ENCODE measurements at places on chromosomes 5 and 9.

DNA sequence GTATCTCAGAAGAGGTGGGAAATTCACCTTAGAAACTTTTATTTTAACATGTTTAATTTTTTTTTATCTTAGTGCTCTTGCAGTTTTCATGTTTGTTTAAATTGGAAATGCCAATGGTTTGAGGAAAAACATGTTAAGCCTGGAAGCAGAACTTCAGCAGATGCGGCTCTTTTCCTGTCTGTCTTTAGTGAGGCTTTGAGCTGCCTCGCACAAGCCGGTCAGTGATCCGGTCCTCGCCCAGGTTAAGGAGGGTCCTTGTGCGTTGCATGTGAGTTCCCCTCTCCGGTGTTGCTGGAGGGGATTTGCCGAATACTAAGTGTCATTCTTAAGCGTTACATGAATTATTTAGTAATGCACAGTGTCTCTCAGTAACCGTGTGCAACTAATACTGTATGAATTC, 9.4 kb upstream of the PLEKHG4B start:
- no peak for DNase-seq

DNA sequence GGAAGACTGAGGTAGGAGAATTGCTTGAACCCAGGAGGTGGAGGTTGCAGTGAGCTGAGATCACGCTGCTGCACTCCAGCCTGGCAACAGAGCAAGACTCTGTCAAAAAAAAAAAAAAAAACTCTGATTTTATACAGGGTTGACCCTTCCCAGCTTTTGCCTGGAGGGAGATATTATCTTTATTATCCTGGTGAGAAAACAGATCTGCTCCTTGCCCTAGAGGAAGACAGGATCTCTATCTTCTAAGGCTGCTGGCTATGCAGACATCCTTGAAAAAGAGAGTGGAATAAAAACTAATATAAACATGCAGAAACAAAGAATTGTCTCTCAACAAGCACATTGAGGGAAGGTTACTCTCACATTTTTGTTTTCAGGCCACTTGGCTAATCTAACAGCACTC, 1503.4 kb upstream of the WWC1 start:
- no peak for DNase-seq

DNA sequence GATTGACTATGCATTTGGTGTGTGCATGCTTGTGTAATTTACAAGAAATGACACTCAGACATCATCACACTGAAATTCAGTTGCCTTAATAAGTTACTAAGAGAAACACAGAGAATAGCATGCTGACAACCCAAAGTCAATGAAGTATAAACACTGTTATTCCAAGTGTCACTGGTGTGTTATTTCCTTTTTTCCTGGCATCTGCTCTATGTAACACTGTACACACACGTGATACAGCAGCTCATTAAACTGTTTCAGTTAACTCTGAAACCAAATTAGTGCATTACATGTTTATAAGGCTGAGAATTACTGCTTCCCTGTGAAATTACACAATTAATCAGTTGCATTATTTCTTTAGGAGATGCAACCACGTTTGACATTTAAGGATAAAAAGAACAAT, 252.7 kb downstream of the EFNA5 start:
- no peak for DNase-seq

DNA sequence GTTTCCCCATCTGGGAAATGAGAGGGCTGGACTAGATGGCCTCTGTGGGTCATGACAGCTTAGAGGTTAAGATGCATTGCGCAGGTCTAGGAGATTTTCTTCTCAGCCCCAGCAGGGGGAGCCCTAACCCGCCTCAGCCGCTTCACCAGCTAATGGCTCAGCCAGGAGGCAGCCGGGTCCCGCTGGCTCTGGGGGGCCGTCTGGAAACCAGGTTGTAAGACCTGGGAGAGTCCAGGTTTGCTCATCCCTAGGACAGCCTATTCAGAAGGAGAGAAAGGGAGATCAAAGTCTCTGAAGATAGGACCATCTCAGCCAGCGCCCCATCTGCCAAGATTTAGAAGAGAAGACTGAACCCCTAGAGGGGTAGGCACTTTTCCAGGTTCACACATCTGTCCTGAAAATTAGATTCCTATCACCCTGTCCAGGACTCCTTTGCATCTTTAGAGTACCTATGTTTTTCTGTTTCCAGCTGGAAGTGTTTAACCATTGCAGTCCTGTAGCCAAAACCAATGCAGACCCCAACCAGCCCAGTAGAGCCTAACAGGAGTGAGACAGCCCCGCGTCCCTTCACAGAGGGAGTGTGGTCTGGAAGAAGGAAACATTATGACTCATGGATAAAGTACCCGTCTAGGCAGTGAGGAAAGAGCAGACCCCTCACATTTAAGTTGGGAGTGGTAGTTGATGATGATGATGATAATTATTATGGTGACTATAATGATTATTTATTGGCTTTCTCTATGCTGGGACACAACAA, 27.5 kb downstream of the SPARC start:
- peak; percentile 64 for DNase-seq

DNA sequence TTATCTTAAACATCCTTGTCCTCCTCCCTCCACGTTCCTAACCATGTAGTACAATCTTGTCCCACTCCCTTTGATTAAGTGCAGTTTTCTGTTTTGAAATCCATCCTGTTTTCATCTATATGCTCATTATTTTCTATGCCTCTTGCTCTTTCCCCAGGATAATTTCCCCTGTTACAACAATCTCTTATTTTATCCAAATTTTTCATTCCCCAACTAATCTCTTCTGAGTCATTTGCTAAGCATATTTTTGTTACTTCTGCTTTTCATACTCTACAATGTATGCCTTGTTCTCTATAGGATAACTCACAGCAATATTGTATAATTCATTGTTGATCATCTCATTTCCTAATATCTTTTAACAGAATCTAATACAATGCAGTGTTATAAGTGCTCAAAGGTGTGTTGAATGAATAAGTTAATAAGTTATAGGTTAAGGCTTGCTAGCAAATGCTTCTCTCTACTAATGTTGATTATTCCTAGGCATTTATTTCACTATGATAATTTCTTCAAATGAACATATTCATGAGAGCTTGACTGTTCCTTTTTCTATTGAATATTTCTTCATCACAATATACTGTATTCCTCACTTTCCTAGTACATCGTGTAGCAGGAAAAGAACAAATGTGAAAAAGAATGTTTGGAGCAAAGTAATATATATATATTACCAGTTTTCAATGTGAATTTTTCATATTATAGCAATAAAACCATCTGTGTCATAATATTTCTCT, 1.5 kb downstream of the OMD start:
- no peak for DNase-seq

DNA sequence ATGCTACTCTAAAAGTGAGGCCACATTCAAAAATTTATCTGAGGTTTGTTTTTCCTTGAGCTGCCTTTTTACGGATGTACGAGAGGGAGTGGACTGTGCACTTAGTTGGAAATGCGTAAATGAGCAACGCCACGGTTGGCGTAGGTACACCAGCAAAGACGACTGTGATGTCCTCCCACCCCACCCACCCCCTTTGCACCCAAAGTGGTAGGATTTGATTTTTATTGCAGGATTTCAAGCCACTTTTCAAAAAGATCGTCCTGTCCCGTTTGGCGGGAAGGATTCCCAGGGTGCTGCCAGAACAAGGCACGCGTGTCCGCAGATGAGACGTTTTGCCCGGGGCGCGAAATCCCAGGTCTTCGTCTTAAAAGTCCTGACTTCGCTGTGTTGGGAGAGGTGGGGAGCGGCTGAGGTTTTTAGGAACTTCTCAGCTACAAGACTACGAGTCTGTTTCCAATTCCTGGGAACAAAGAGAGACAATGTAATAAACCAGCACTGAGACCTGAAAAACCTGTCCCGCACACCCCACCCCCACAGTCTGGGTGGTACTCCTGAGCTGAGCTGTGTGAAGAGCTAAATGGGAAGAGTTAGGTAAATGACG, 1.0 kb upstream of the TLE1 start:
- no peak for DNase-seq

DNA sequence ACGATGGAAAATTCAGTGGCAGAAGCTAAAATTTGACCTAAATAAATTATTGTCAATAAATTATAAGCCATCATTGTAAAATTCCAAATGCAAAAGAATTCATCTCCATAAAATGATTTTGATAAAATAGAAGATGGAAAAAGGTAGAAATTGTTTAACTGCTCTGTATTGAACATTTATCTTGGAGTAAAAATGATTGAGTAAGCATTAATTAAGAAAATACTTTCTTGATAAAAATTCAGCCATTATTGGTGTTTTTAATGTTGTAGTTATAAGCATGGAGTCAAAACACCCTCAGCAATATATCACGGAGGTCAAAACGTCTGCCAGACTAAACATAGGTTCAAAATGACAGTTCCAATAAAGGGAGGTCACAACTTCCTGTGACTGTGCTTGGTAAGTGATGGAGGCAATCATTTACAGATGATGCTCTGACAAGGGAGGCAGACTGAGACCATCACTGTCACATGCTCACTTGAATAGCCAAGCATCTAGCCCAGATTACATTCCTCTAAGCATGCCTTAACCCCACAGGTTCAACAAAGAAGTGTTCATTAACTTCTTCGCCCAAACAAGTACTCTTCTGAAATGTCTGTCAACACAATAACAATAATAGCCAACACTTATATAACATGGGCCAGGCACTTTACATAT, 69.5 kb downstream of the SH3TC2 start:
- no peak for DNase-seq

- no peak for DNase-seq
Measured at GRCh38 chr5:106876665-106877194, 794.0 kb downstream of the EFNA5 start.

DNA sequence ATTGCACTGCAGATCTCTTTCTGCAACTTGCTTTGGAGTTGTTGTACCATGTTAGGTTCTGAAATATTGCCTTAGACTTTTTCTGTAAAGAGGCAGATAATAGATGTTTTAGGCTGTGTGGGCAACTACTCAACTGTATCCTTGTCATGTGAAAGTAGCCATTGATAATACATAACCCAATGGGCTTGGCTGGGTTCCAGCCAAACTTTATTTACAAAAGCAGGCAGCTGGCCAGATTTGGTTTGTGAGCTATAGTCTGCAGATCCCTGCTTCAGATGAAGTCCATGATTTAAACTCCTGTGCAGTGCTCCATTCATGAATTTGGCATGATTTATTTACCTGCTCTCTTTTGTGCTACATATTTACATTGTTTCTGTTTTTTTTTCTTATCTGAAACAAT, 300.4 kb downstream of the IRX2 start:
- DNase-seq: no peak

DNA sequence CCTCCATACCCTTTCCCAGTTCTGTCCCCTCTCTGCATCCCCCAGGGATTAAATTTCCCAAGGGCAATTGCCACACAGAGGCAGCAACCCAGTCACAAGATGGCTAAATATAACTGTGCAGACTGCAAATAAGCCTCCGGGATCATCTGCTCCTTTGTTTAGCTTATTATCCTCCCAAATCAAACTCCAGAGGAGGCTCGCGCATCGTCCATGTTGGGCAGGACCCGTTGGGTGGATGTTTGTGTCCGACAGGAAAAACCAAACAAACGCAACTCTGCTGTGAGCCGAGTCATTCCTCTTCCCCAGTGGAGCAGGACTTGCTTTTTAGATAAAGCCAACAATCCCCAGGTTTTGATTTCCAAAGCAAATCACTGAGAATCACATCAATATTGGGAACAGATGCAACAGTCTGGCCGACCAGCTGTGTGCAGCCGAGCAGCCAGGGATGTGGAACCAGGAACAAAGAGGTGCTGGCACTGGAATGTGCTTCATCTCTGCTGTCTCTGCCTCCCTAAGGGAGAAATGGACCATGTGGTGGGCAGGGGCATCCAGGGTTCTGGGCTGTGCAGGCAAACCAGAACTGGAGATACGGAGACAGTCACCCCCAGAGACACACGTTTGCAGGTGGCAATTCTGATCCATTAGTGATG, 89.8 kb downstream of the PTTG1 start:
- DNase-seq: no peak

DNA sequence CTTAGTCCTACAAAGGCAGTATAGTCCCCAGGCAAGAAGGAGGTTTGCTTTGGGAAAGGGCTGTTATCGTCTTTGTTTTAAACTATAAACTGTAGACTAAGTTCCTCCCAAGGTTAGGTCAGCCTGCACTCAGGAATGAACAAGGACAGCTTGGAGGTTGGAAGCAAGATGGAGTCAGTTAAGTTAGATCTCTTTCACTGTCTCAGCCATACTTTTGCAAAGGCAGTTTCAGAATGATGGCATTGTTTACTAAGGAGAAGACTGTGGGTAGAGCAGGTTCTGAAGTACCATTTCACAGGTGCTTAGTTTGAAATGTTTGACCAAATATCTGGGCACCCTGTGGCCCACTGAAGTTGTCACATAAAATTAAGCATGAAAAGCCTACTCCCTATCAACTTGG, 19.4 kb downstream of the SNX24 start:
- no peak for DNase-seq

GRCh38 chr5:74426506-74426905, 214.0 kb downstream of the ENC1 start:
- no peak for DNase-seq

GRCh38 chr9:135526089-135526729, 5.0 kb downstream of the LCN1 start:
- no peak for DNase-seq

All from activated CD4-positive, alpha-beta T cell treated with anti-CD3 and anti-CD28 coated beads for 1 hour (primary cell).